ENCODE measurements at places on chromosomes 6 and 20. TPM values are rescaled to one million over a fixed set of nuclear protein-coding genes. Genes with fewer than 3 reads are reported as not detected.

Gene NKX2-4
- not detected for total RNA-seq

Gene SPEF1
- 0.26 TPM for total RNA-seq

Gene ELOVL2
- total RNA-seq, result not detected

Gene NINL
- 17.0 TPM for total RNA-seq

Gene CD164
- 219 TPM for total RNA-seq

Gene FAM50B
- 12.0 TPM for total RNA-seq

Gene TTK
- 0.34 TPM for total RNA-seq

Gene MYB
- 0.17 TPM for total RNA-seq

Gene ZBTB12
- 14.6 TPM for total RNA-seq

Gene SLC22A2
- not detected for total RNA-seq

Gene MTFR2
- 0.16 TPM for total RNA-seq

Gene TMEM151B
- under 0.01 TPM for total RNA-seq

Gene E2F1
- total RNA-seq, result 0.77 TPM

Gene SOX4
- 32.0 TPM for total RNA-seq

Gene APCDD1L
- total RNA-seq, result 4.1 TPM
